Stimulated activated CD8-positive, alpha-beta memory T cell treated with anti-CD3 and anti-CD28 coated beads, Interleukin-2, amount 100 ng/mL, for 1 hour (primary cell): ENCODE measurements at places on chromosomes 11 and 22.

DNA sequence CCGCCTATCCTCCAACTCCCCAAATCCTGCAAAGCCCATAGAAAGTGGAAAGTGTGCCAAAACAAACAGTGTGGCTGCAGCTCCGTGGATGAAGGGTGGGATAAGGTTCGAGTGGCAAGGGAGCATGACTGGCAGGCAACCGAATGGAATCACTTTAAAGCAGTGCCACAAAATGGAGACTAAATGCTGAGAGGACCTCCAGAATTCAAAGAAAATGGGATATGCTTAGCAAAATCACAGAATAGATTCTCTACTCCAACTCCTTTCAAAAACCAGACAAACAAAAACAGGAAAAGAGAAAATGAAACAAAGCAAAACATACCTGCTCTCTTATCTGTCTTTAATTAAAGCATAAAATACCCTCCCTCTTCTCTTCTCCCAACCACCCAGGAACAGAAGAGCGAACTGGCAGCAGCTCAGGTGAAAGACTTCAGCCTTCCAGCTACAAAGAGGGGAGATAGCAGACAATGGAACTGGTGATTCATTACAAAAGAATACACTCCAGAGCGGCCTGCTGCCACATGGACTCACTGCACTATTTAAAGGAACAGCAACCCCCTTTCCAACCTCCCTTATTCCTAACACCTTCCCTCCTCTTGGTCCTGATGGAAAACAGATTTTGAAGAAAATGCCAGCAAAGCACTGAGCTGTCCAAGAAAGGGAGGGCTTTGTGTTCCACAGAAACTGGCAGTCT is 118.5 kb downstream of the APOL5 start:
- no peak for DNase-seq

DNA sequence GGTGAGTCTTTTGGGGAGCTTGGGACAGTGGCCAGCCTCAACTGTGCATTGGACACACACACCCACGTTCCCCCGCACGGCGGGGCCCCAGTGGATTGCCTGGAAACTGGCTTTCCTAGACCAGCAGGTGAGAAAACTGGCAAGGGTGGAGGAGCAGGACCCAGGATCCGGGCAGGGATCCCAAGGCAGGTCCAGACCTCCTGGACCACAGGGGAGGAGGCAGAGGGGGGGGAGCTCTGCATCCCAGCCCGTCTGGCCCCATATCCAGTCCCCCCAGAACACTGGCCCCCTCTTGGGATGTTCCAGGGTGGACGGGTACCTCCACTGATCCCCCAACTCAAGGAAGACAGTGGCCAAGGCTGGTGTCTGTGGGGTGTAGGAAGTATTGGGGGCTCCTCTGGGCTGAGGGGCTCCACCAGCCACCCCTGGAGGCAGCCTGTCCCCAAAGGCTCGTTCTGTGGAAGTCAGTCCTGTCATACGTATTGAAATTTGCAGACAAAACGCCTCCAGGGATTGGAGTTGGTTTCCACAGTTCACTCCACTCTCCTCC is 89.3 kb upstream of the LINC01488 start:
- DNase-seq, result no peak

- DNase-seq, result no peak
Observed at GRCh38 chr22:45866126-45866645, 110.8 kb downstream of the WNT7B start.

DNA sequence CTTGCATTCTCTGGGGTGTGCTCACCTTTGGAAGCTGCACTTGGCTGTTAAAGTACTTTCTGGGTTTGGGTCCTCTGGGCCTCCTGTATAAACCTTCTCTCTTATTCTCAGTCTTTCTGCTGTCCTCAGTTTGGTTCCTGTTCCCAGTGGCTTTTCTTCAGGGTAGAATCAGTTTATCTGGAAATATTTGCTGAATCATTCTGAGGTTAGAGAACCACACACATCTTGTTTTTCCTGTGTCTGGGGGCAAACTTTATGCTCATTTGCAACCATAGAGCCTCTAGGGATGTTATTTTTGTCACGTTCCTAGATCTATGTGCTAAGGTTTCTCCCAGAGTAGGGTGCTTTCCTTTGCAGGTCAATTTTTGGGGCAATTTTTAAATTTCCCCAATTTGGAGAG is 224.3 kb upstream of the C11orf87 start:
- no peak for DNase-seq

- DNase-seq, result peak; percentile 69
Observed at GRCh38 chr22:23716811-23717801, 26.3 kb downstream of the RGL4 start.
